ENCODE measurements at places on chromosomes 12 and 14.

GRCh38 chr12:3489057-3489456 lies 1.9 kb upstream of the PRMT8 start:
- H3K27me3 ChIP-seq: peaks cover 51% of the 10 kb centered on the region
- no peak overlapping the region for H3K4me3 ChIP-seq
- H3K36me3 ChIP-seq: no peaks in the 10 kb centered on the region
- H3K27ac ChIP-seq: no peak overlapping the region
- no peak for DNase-seq

DNA sequence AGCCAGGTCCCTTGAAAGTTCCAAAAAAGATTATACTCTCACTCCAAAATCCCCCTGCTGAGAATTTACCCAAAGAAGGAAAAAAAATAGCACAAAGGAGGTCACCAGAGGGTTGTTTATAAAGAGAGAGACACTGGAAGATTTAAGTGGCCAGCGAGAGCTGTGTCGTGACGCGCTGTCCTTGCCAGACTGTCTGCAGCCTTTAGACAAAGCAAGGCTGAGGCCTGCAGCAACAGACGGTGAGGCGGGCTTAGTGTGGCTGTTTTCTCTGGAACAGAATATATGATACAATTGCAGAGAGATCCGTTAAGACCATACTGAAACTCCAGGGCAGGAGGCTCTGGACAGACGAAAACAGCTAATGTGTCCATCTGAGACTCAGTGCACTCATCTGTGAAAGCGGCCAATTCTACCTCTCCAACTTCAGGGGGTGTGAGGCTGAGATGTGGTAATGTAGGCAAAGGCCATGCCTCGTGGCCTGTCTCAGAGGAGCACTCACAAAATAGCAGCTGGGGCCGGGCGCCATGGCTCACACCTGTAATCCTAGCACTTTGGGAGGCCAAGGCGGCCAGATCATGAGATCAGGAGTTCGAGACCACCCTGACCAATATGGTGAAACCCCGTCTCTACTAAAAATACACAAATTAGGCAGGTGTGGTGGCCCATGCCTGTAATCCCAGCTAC lies 36.2 kb downstream of the ANAPC7 start:
- no peak overlapping the region for H3K4me3 ChIP-seq
- H3K27me3 ChIP-seq: no peaks in the 10 kb centered on the region
- DNase-seq: no peak
- peaks cover 43% of the 10 kb centered on the region for H3K4me1 ChIP-seq

GRCh38 chr12:19692566-19692965 lies 253.3 kb downstream of the AEBP2 start:
- H3K4me1 ChIP-seq: no peaks in the 10 kb centered on the region
- H3K27ac ChIP-seq: no peak overlapping the region
- no peak overlapping the region for H3K4me3 ChIP-seq
- DNase-seq: no peak
- H3K27me3 ChIP-seq: no peaks in the 10 kb centered on the region
- no peaks in the 10 kb centered on the region for H3K36me3 ChIP-seq

GRCh38 chr14:102629011-102629444 lies 36.6 kb downstream of the RCOR1 start:
- peaks cover 55% of the 10 kb centered on the region for H3K4me1 ChIP-seq
- H3K27ac ChIP-seq: no peak overlapping the region
- no peak for DNase-seq
- H3K27me3 ChIP-seq: no peaks in the 10 kb centered on the region

DNA sequence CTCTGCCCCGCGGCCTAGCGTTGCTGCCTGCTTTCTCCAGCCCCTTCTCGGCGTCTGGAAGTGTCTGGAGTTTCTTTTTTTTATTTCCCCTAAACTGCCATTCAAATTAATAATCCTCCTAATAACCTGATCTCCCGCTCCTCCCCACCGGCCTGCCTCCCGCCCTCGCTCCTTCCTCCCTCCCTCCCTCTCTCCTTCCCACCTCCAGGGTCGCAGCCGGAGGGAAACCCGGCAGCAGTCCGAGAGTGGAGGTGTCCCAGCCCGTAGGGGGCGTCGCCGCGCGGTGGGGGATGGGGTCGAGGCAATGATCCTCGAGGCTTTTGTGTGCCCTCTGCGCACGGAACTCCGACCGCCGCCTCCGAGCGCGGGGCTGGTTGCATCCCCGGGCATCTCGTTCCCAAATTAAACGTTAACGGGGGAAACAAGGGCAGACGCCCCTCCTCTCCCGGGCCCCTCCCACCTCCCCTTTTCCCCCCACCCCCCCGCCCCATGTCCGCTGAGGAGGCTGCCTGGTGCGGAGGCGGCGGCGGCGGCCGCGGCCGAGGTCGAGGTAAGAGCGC lies 1.0 kb upstream of the SOCS2 start:
- H3K27me3 ChIP-seq: peaks cover 32% of the 10 kb centered on the region
- peak overlapping the region; percentile 75 for H3K4me3 ChIP-seq
- DNase-seq: peak; percentile 49
- H3K27ac ChIP-seq: no peak overlapping the region

GRCh38 chr12:27513155-27513824 lies 10.7 kb upstream of the PPFIBP1 start:
- H3K27me3 ChIP-seq: peaks cover 7% of the 10 kb centered on the region
- DNase-seq: no peak
- H3K4me3 ChIP-seq: no peak overlapping the region
- H3K4me1 ChIP-seq: peaks cover 2% of the 10 kb centered on the region
- H3K36me3 ChIP-seq: no peaks in the 10 kb centered on the region
